Pancreas (tissue), 10 donors: ENCODE measurements at places on chromosomes 7 and 10. TPM values are rescaled to one million over a fixed set of nuclear protein-coding genes. Genes with fewer than 3 reads are reported as not detected.

DNA sequence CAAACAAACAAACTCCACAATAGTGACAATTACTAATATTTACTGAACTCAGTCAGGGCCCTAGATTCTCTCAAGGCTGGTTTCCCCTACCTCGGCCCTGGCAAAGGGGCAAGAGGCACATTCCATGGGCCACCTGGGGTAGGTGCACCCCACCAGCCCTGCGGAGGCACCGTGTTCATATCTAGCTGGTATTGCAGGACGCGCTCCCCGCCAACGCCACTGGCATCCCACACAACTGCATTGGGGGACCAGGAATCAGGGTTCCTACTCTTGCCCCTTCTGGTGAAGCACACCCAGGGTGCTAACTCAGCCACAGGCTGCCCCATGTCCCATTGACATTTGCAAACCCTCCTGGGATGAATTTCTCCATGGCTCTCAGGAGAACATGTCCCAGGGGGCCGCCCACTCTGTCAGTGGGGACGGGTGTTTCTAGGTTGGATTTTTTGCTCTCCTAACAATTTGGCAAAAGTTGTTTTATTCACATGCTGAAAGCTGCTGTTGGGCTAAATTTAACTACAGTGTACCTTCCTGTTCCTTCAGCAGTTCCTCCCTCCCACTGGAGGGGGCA, 76.7 kb downstream of the ZRANB1 start:
- DNase-seq: no peak

GRCh38 chr10:31620226-31621151, 301.5 kb downstream of the ZEB1 start:
- peak; percentile 23 for DNase-seq

DNA sequence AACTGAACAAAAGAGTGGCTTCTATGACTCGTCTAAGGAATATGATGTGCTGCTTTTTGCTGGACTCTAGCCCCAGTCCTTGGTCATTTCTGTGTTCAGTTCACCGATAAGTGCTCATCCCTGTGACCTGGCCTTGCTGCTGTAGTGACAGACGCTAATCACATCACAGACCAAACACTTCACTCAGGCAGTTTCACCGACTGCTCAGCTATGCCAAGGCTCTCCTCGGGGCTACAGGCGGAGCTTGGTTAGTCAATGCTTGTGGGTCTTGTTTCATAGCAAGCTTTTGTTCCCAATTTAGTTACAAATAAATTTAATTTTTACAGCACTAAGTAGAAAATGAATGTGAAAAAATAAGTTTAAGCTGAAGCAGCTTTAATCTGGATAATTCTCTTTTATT, 190.8 kb upstream of the PRKCQ start:
- no peak for DNase-seq

- no peak for DNase-seq
These were observed 725.1 kb downstream of the GRID1 start for GRCh38 chr10:85641479-85642009.

The KIF11 gene
- total RNA-seq: 1.1 TPM

- no peak for DNase-seq
These were observed 30.4 kb downstream of the DDC start for GRCh38 chr7:50534690-50535290.

DNA sequence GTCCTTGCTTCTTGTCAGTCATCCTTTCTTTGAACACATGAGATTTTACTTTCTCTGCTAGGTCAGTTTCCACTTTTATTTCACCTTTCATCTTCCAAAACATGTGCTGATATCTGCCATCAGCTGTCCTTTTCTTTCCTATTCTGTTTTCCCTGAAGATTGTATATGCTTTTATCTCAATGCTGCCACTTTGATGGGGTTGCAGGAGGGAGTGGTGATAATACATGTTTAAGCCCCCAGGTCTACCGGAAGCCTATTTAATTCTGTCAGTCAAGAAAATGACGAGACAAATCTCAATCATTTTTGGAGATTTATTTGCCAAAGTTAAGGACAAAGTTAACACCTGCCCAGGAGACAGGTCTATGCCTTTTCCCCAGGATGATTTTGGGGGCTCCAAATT, 73.8 kb downstream of the MRPL32 start:
- no peak for DNase-seq
